ENCODE measurements at places on chromosomes 12 and 14.

DNA sequence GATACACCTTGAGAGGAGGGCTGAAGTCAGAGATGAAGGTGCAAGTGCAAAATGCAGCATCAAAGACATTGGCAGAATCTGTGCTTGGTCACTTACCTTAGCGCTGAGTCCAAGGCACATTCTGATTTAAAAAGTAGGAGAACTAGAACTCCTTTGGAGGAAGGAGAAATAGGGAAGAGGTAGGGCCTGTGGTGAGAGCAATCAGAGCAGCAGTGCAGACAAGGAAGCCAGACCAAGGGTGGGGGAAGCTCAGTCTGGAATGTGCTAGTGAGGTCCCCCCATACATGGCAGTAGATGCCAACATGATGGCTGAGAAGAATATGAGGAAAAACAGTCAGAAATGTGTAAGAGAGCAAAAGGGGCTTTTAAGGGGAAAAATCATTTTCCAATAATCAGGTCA, 206.5 kb downstream of the SSPN start:
- DNase-seq, result no peak

DNA sequence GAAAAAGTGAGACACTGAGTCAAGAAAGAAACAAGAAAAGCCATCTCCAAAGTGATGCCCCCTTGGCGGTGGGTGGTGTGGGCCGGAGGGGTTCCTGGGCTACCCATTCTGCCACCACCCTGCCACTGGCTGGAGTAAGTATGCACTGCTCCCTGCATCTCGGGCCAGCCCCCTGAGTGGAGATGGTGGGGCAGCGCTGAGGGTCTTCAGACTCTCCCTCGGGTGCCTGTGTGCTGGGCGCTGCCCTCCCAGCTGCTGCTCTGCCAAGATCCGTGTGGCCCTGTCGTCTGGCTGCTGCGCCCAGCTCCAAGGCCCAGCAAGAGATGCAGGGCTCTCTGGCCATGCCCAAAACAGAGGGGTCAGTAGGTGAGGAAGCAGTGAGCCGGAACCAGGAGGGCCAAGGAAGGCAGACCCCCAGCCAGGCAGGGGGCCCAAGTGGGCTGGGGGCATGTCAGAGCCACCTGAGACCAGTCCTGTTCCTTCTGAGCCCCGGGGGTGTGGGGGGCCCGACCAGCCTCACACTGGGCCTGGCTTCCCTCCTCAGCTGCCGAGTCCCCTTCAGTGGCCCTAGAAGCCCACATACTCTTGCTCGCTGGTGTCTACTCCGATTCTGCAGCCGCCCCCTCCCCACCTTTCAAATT, 5.2 kb downstream of the GPR132 start:
- no peak for DNase-seq

- DNase-seq, result no peak
Measured at GRCh38 chr14:68576031-68576430, 216.8 kb downstream of the ZFP36L1 start.

GRCh38 chr12:94242901-94243300, 94.5 kb downstream of the PLXNC1 start:
- DNase-seq, result no peak

DNA sequence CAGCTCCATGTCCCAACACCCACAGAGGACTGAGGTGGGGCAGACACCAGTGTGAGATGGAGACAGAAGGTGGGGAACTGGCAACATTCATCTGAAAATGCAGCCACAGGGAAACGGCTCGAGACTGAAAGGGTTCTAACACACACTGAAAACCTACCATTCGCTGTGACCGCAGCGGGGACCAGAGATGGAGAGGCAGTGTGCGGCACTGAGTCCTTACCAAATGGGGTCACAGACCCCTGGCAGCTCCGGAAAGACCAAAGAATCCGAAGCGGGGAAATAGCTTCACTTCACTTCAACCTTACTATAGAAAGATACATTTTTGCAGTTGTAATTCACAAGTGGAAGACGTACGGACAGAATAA, 9.6 kb downstream of the BAG5 start:
- no peak for DNase-seq

DNA sequence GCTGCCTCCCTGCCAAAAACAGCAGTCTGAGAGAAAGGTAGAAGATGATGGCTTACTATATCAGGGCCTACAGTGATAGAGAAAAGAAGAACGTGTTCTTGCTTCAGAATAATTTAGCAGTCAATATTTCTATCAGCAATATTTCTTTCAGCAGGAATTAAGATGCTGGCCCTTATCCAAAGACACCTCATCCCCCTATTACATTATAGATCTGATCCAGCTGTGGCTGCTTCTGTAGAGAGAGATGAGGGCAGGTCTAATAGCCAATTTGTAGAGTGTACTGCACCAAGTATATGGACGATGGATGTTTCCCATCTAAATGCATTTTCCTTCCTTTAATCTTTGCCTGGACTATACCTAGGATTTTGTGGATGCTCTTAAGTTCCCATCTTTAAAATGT, 451.7 kb downstream of the NPAS3 start:
- DNase-seq, result no peak

- DNase-seq, result no peak
Measured at GRCh38 chr14:79411403-79412174, 799.7 kb downstream of the DIO2 start.

- DNase-seq, result no peak
Measured at GRCh38 chr12:102408487-102409297, 71.7 kb downstream of the IGF1 start.

GRCh38 chr14:96754162-96754844, 42.9 kb upstream of the VRK1 start:
- no peak for DNase-seq

DNA sequence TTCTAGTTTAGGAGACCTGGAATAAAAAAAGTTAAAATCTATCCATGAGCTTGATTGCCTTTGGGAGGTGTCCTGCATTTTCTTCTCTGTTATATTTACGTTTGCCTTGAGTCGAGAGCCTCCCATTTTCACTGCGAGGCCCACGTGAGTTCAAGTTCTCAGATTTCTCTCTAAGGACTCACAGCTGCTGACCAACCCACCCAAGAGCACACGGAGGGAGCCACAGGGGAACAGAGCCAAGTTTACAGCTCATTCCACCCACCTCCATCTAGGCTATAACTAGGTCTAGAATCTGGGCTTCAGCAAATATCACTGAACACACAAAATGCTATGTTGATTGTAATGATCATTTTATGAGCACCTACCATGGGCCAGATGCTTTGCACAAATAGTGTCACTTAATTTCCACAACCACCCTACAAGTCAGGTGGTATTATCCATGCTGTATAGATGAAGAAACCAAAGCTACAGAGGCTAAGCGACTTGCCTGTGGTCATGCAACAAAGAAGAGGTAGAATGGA, 16.7 kb downstream of the ALDH1L2 start:
- DNase-seq, result no peak

- no peak for DNase-seq
Measured at GRCh38 chr14:65318636-65319506, 93.7 kb upstream of the FUT8 start.

DNA sequence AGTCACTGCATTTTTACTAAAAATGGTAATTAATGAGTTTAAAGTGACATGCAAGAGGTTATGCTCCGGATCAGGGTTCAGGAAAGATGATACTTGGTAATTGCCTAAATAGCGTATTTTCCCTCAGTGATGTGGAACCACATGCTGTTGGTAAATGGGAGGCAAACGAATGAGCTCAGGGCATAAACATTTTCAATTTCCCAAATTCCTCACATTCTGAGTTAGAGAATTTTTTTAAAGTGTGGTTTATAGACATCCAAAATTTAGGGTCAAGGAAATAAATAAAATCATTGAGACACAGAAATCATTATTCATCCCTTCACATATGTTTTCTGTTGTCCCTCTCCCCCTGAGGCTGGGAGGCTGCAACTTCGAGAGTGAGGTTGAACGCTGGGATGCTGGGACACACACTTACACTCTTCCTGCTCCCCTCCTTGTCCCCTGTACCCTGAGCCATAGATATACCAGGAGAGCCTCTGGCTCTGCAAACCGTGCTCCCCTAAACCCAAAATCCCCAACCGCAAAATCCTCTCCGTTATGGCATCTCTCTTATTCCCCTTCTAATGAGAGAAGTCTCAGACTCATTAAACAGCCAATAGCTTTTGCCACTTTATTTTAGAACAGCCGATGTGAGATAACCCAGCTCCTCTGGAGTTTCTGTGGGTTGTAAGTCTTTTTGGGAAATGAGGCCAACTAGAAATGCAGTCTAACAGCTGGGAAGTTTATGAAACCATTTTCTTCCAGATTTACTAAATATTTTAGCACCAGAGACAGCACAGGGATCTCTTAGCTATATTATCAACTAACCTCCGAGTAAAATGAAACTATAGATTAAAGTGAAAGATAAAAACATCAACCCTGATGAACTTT, 21.4 kb upstream of the ADGRD1 start:
- DNase-seq, result no peak

- no peak for DNase-seq
Measured at GRCh38 chr12:65279369-65280112, 1.1 kb downstream of the MSRB3 start.

GRCh38 chr12:101181776-101182175, 28.3 kb downstream of the SLC5A8 start:
- DNase-seq, result no peak

DNA sequence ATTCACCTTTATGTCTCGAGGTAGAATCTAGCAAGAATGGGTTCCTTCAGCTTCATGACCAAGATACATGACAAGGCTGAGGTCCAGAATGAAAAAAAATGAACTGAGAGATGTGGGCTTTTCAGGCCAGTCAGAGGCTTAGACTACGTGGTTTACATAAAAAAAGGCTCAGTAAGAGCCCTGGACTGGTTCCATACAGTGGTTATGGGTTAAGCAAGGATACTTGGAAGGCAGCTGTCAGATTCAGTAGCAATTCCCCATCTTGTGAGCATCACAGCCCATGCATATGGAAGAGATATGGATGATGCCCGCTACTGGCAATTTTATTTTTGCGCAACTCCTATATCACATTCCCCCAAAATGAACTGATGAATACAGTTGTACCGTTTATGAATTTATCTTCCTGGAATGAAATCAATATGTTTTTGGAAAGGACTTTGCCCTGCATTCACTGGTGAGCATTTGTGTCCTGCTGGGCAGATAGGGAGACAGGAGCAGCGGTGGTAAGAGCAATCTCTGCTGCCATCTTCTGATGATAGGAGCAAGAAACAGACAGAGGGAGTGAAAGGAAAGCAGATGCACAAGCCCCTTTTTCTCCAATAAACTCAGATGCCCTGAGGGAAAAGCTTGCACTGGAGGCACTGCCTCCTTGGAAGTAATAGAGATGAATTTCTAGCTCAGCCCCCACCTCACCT, 280.4 kb downstream of the GALC start:
- no peak for DNase-seq

GRCh38 chr14:24988760-24989159, 61.2 kb downstream of the STXBP6 start:
- DNase-seq, result no peak

DNA sequence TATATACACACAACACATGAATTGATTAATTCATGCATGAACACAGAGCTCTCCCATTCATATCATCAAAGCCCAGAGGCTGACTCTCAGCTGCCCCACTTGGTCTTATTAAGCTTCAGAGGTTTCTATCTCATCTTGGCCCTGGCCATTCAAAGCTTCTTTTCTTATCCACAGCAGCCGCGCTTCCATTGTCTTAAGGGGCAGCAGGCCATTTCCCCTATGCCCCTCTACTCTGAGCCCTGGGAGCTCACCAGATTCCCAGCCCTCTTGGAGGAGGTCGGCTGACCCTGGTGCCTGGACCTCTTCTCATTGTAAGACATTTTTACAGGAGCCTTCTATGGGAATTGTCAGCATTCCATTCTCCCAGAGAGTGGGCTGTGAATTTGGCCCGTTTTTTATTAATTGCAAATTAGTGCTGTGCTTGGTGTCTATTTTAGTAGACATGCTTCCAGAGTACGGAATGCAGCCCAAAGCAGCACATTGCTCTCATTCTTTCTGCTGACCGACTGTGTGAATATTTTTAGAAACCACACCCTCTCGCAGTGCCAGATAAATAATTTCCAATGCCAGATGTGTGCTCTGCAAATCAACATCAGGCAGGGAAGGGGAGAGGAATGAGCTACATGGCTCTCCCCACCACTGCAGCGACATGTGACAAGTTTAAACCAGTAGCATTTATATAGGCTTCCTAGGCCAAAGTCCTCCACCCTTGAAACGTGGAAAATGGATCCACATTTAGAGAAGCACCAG, 58.5 kb downstream of the NUAK1 start:
- DNase-seq, result no peak
